Daoy (cell line): ENCODE measurements at places on chromosomes 1 and 21.
A peak's percentile ranks its signal among the peaks of the same experiment; 100 is the strongest.

GRCh38 chr1:216884614-216885229, 161.5 kb upstream of the ESRRG start:
- DNase-seq = no peak

DNA sequence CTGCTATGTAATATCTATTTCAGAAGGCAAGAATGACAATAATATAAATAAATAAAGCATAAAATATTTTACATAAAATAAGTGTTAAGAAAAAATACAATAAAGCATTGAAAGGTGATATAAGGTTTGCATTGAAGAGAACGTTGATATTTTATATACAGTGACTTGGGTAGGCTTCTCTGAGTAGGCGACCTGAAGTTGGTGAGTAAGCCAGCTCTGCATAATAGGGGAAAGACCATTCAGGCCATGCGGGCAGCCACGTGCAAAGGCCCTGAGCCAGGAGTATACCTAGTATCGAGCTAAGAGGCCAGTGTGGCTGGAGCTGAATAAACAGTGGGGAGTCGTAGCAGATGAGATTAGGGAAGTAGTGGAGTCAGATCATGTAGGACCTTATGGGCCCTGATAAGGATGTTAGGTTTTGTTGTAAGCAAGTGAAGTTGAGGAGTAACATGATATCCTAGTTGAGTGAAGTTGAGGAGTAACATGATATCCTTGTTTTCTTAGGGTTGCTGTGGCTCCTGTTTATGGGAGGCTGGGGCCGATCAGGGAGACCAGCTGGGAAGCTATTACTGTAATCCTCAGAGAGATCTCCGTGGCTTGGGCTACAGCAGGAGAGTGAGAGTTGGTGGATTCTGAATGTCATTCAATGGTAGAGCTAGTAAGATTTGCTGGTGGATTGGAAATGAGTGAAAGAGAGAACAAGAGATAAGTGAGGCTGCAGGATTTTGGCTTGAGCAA, 22.0 kb downstream of the KCNK1 start:
- DNase-seq = peak; percentile 90

- no peak for DNase-seq
Measured at GRCh38 chr1:218330043-218330623, 15.0 kb upstream of the TGFB2 start.

- DNase-seq = no peak
Measured at GRCh38 chr1:98733782-98734112, 72.2 kb downstream of the SNX7 start.

- peak; percentile 54 for DNase-seq
Measured at GRCh38 chr1:31577515-31578192, 1.3 kb downstream of the TINAGL1 start.

- DNase-seq = no peak
Measured at GRCh38 chr21:25858325-25858724, 123.6 kb downstream of the GABPA start.

DNA sequence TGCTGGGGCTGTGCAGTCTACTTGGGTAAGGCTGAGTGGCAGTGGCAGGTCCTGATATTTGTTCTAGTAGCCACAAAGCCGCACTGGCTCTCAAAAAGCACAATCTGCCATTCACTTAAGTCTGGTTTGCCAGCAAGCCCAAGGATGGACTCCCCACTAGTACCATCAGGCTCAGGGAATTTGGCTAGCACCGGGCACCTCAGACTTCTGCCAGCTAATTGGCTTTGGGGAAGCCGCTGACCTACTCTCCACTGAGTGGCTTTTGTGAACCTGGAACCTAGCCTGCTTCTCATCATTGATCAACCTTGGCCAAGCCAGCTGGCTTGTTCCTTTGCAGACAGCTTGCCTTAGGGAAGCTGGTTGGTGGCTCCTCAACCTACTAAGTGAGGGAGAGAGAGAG, 83.1 kb downstream of the ESRRG start:
- DNase-seq = no peak

- no peak for DNase-seq
Measured at GRCh38 chr1:217525773-217526490, 105.0 kb downstream of the GPATCH2 start.

DNA sequence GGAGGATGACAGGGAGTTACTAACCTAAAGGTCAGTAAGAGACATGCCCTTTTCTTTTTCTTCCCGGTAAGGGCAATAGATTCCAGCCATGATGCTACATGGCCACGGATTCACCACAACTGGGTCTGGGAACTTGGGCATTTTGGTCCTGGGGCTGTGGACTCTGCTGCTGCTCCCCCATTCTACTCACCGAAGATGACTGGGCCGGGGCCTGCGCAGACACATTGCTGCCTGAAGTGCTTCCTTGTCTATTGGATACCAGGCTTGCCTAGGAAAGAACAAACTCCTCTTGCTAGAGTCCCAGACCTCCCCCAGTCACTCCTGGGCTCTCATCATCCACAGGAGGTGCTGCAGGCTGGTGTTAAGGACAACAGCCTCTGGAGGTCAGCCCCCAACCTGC, 49.9 kb upstream of the A3GALT2 start:
- DNase-seq = no peak

- no peak for DNase-seq
Measured at GRCh38 chr1:117810553-117810952, 118.9 kb downstream of the GDAP2 start.

- DNase-seq = no peak
Measured at GRCh38 chr21:44942566-44942965, 2.7 kb downstream of the SLX9 start.

- no peak for DNase-seq
Measured at GRCh38 chr1:169478094-169478672, 7.6 kb downstream of the SLC19A2 start.

DNA sequence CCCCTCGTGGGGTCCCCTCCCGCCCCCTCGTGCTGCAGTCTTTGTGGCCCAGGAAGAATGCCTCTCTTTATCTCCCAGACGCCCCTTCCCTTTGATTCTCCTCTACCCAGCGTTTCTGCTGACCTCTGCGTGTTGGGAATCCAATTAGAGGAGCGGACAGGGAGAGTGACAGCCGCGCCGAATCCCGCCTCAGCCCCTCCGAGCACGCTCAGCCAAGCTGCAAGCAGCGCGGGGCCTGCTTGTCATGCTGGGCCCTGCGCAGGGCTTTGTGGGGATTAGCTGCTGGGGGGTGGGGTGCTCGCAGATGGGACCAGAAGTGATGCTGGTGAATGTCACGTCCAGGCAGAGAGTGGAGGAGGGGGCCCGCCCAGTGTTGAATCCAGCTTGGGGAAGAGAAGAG, 91.1 kb downstream of the EPHB2 start:
- DNase-seq = no peak

DNA sequence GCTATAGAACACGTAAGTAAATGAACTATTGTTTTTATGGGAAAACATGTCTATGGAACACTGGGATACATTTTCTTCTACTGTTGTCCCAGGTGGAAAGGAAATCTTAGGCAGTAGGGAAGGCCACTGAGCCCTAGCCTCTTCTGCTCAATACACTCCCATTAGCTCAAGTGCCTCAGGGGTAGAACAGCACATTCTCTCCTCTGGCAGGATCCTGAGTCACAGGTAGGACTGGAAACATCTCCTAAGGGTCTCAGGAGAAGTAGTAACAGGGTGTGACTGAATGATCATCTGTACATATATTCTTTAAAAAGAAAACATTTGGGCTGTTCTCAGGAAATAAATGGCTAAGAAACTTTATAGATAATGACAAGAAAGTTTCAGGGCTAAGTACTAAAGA, 175.6 kb upstream of the ESRRG start:
- DNase-seq = no peak

DNA sequence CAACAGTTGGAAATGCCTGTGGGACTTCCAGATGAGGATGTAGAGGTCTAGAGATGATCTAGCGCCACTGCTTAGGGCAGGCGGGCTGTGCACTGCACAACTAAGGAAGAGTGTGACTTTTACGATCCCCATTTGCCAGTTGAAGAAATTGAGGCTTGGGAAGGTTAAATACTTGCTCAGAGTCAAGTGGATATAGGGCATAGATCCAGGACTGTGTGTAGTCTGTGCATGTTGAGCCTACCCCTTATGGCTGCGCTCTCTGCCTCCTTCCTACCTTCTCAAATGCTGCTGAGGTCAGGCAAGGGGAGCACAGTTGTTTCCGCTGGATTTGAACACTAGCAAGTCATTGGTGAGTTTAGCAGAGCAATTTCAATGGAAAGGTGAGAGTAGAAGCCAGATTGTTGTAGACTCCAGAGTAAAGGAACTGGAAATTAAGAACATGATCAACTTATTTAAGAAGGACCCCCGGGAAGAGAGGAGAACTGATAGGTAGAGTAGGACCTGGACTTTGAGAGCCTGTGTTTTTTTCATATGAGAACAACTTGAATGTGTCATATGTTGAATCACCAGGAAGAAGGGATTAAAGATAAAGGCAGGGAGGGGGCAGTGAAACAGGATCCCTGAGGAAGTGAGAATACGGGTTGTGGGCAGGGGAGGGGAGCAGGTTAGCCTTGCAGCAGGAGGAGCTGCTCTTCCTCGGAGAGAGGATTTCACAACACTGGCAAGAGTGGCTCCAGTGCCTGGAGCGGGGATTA, 2.7 kb downstream of the CAPN2 start:
- DNase-seq = peak; percentile 85

DNA sequence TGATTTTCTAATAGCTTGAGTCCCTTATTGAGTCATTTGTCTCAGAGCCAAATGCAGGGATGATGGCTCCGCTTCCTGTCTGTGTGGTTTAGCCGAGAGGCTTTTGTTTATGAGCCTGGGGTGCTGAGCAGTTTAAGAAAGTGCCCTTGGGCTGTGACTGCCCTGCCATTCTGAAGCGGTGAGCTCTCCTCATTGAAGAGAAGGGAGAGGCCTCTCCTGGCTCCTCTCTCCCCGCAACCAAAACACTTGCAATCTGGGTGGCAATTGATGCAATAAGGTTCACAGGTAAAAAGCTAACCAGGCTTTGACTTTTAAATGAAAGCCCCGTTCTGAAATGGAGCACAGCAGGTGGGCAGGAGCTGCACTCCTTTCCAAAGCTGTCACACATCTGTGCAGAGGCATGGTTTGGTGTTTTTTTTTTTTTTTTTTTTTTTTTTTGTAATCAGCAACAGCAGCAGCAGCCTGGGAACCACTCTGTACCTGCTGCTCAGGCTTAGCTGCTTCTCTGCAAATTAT, 403.7 kb downstream of the SIPA1L2 start:
- peak; percentile 80 for DNase-seq

DNA sequence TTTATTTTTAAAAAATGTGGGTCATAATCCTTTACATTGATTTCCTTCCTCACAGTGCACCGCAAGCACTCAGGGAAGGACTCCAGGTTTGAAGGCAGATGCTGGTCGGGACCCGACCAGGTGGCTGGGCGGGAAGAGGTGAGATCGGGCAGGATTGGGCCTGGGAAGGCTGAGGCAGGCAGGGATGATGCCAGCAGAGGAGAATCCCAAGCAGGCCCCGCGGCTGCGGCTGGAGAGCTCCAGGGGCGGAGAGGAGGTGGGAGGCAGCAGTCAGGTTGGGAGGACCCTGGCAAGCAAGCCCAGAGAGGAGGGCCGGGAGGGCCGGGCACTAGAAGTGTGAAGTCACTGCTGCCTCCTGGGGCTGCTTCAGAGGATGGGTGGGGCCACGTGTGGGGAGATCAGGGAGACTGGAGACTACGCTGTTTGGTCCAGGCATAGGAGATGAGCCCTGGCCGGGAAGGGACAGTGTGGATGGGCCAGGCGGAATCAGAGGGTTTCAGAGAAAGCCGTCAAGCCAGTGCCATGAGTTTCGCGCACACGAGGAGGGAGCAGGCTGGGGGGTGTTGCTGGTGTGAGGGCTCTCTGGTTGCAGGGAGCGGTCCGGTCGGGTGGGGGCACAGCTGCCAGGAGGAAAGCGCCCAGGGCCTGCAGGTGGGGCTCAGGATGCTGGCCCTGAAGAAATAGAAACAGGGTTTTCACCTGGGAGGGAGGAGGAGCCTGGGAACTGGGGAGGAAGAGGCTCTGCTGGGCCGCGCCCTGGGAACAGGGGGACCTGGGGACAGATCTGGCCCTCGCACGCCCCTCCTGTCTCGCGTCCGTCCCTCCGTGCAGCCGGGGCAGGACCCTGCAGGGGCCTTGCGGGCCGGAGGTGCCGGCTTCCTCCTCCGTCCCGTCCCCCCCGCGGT, 888 bp upstream of the COL18A1 start:
- DNase-seq = peak; percentile 61

- DNase-seq = no peak
Measured at GRCh38 chr1:241276391-241276790, 80.6 kb downstream of the RGS7 start.

- no peak for DNase-seq
Measured at GRCh38 chr1:243842161-243842560, 7.9 kb downstream of the AKT3 start.

- no peak for DNase-seq
Measured at GRCh38 chr21:36890086-36890485, 76.4 kb downstream of the HLCS start.

DNA sequence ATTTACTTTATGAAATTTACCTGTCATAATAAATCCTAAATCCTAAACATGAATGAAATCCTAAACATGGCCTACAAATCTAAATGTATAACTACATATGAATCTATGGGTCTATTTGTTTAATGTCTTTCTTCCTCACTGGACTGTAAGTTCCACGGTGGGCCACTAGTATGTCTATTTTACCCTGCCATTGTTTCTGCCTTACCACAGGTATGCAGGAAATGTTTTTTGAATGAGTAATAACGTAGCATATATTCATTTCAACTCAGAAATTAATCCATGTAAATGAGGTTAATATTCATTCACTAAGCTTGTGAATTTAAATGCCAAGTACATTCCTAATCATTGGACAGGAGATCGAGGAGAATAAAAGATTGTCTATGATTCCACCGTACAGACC, 35.3 kb downstream of the B3GALNT2 start:
- peak; percentile 65 for DNase-seq

- no peak for DNase-seq
Measured at GRCh38 chr1:241551759-241552638, 19.8 kb downstream of the KMO start.

- DNase-seq = no peak
Measured at GRCh38 chr1:46607345-46608130, 3.5 kb upstream of the MKNK1 start.

GRCh38 chr1:214184992-214185391, 96.0 kb upstream of the SMYD2 start:
- DNase-seq = no peak

DNA sequence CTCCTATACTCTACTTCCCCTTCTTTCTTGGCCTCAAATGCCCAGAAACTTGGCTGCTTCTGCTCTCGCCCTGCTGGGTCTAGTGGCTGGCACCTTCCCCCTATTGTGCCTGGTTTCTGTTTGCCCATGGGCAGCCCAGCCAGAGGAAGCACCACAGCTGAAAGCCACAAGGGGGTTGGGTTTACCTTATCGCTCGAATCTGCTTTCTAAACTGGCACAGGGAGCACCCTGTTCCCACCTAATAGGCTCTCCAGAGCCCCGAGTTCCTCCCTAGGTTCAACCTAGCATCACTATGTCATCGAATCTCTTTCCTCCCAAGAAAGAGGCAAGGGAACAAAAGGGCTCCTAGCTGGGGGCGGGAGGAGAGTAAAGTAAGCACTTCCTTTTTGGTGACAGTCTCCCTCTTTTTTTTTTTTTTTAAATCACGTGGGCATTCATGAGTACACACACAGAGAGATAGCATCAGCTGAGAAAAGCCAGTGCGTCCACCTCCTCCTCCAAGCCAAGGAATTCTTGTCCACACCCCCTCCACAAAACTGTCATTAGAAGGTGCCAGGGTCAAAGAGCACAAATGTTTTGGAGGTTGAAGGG, 72.8 kb downstream of the PLEKHA6 start:
- peak; percentile 21 for DNase-seq
